ENCODE measurements at places on chromosomes 4 and X.

DNA sequence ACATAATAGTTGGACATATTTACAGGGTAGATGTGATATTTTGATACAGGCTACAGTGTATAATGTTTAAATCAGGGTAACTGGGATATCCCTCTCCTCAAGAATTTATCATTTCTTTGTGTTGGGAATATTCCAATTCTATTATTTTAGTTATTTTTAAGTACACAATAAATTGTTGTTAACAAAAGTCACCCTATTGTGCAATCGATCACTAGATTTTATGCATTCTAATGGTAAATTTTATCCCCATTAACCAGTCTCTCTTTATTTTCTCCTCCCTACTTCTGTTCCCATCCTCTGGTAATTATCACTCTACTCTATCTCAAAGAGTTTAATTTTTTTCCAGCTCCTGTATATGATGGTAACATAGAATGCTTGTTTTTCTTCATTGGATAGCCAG, 1631.9 kb upstream of the PABPC4L start:
- no peak for DNase-seq

GRCh38 chr4:138537731-138538490, 295.8 kb upstream of the SLC7A11 start:
- no peak for DNase-seq

GRCh38 chrX:45445745-45446412, 245.2 kb upstream of the DIPK2B start:
- DNase-seq, result no peak

- no peak for DNase-seq
Observed at GRCh38 chr4:47550899-47551548, 65.9 kb downstream of the ATP10D start.

DNA sequence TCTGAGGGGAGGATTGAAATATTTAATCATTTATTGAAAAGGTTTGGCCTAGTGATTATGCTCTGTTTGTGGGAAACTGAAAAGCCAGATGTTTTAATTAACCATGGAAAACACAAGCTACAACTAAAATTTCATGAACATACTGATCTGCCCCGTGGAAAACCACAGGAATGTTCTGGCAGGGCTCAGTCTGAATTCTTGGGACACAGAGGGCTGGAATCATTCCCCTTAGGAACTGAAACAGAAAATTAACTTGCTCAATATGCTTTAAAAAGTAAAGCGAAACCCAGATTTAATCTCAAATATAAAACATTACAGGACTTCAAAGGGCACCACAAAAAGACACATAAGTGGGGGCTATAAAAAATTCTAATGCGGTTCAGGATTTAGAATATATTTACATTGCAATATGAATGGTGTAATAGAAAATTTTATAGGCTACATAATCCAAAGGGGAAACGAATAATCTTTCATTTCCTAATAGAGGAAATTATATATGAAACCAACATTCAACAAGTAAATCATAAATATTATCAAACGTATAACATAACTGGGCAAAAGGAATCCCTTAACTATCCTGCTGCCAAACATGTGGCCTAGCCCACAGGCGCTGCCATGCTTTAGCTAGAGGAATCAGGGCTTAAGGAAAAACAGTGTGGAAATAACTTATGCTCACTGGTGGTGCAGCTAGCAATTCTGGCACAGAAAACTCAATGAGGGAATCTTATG, 70.9 kb downstream of the APBB2 start:
- no peak for DNase-seq

GRCh38 chrX:83906921-83907320, 46.0 kb downstream of the CYLC1 start:
- DNase-seq, result no peak

DNA sequence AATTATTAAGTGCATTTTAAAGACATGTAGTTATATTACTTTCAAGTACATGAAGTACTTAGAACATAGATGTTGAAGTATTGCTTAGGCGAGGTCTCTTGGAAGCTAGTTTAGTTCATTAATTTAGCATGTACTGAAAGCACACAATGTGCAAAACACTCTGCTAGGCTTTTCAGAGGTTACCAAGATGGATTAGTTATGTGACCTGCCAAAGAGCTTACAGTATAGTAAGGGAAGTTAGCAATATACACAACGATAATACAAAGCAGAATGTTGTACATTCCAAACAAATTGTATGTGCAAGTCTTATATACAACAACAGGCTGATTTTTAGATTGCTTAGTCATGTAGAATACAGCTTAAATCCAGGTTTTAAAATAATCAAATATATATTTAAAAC, 118.5 kb upstream of the NRK start:
- DNase-seq, result no peak

- DNase-seq, result no peak
Observed at GRCh38 chr4:76377481-76377901, 43.5 kb downstream of the CCDC158 start.

DNA sequence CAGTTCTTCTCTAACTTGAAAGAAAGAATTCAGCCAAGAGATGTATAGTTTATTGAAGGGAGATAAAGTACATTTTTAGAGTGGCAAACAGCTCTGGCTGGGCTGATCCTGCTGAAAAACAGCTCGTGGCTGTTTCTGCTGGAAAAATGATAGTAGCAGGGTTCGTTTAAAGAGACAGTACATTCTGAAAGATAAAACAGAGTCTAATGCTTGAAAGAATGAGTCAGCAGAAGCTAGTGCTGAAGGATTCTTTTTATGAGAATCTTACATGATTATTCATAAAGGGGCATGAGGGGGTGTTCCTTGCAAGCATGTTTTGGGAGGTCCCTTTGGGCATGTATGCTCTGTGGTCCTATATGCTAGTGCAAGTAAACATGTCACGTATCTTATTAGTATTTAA, 790.0 kb downstream of the PCDH18 start:
- no peak for DNase-seq

GRCh38 chr4:67036791-67037190, 508.5 kb downstream of the CENPC start:
- no peak for DNase-seq

DNA sequence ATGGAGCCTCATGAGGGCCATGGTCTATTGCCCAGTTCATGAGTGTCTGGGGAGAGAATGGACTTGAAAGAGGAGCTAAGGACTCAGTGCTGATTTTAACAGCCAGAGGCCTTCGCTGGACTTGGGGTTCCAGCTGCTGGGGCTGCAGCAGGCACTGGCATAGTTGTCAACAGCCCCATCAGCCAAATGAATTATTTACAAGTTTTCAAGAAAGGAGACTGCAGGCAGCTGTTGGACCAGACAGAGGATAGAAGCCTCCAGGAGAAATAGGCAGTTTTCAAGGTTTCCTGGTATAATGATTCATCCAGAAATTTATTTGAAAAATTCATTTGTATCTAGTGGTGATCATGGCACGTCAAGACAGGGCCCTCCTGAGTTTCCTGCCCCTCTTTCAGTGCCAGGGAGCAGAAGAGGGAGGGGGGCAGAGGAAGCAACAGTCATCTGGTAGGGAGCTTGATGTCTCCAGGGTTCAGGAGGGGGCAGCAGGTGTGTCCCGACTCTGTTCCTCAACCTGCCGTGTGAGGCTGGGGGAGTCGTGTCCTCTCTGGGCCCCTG, 63.1 kb upstream of the GPR78 start:
- DNase-seq, result no peak

- no peak for DNase-seq
Observed at GRCh38 chr4:23680671-23681518, 209.0 kb downstream of the PPARGC1A start.

- DNase-seq, result no peak
Observed at GRCh38 chrX:131801911-131802310, 221.2 kb upstream of the STK26 start.

DNA sequence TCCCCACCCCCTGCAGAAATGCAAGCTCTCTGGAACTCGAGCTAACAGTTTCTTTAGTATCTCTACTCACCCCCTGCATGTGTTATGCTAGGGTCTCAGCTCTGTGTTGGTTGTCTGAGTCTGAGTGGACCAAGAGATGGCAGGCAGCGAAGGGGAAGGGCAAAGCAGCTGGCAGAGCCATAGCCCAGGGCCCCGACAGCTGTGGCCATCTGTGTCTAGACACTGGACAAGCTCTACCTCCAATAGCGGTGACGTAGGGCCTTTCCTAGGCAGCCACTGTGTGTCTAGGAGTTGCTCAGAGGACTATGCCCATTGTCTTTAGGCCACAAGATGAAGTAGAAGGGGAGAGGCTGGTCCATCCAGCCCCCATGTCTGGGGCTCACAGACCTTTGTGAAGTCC, 79.2 kb downstream of the EFNB1 start:
- DNase-seq, result no peak

DNA sequence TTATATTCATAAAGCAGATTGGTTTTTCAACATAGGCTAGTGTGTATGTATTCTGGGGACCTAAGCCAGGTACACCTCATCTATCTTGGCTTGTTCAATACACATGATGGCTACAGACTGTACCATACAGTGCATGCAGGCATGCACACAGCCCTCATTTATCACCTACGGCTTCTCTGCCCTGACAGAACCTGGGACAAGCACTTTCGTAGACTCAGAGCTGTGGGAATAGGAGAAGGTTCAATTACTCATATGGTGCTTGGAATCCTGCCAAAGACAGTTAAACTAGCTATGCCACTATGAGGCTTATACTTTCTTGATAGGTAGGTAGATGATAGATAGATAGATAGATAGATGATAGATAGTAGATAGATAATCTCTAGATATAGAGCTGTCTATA, 457.2 kb downstream of the GALNTL6 start:
- DNase-seq, result no peak

GRCh38 chr4:53900271-53900649, 164.1 kb downstream of the CHIC2 start:
- no peak for DNase-seq

DNA sequence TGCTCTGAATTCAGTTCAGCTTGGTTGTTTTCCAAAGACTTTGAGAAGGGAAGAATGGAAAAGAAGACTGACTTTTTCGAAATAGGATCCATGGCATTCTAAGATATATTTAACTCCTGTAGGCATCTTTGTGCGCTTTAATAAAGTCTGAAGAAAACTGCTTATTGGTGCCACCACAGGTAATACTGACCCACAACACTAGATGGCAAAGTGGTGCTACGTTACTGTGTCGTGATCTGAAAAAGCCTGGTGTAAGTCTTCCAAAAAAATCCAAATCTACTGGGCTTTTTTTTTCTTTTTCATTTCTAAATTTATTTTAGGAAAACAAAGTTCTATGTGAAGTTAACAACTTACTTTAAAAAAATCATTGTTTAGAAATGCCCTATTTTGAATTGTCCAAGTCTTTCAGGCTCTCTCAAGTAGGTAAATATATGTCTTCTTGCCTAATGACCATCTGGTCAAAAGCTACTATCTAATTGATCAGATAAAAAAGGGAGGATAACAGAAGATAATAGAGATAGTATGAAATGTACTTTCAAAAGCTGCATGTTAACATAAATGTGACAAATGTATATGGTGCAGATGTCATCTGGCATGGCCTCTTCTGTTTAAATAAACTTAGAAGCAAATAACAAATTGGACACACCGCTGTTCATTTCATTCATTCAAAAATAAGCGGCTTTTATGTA, 47.0 kb upstream of the MID1IP1 start:
- DNase-seq, result no peak

DNA sequence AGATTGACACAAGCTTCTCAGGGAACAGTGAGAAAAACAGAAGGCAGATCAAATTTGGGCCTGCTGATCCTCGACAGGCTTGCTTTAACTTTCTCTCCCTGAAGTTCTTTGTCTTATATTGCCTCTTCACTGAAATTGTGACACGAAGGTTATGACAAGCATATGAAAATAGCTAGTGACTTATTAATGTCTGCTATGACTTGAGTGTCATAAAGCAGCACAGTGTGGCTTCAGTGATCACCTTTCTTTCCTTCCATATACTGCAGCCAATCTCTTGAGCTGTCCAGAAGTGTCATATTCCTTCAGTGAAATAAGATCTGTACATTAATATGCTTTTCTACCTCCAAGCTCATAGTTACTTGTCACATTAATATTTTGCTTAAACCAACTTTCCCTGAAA, 870.2 kb downstream of the C4orf33 start:
- no peak for DNase-seq

DNA sequence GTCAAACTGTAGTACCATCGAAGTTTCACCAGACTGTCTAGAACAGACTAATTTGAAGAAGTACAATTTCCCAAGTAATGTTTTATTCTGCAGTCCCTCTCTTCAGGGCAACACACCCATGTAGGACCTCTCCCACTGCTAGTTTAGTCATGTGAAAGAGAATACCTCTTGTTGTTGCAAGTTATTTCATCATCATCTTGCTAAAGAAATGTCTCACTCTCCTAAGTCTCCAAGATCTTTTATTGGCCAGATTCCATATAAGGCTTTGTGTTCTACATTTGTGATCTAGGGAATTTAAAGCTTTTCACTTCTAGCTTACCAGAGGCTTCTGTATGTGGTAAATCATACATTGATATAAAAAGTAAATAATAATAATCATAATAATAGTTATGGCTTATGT, 745.3 kb upstream of the MAGEB2 start:
- no peak for DNase-seq

- DNase-seq, result no peak
Observed at GRCh38 chrX:39725114-39725513, 372.6 kb downstream of the BCOR start.
